ENCODE measurements at places on chromosomes 2 and 18.

DNA sequence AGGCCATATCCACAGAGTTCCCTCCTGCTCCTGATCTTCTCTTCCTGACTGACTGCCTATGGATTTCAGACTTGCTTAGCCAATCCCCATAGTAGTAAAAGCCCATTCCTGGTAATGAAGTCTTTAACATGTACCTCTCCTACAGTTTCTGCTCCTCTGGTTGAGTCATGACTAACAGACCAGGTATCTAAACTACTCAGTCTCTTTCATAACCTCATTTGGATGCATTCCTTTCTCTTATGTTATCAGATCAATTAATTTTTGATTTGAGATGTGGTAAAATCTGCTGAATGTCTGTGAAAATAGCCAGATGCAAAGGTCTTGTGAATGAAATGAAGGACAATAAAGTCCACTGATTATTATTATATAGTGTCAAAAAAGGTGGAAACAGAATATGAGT, 198.0 kb downstream of the NBAS start:
- no peaks in the 10 kb centered on the region for H3K27me3 ChIP-seq
- peak overlapping the region; percentile 98 for H3K27ac ChIP-seq
- peaks cover 17% of the 10 kb centered on the region for H3K36me3 ChIP-seq
- peaks cover 36% of the 10 kb centered on the region for H3K4me1 ChIP-seq
- H3K4me3 ChIP-seq = no peak overlapping the region

GRCh38 chr18:59787998-59788790, 91.0 kb upstream of the CCBE1 start:
- no peaks in the 10 kb centered on the region for H3K27me3 ChIP-seq
- no peak overlapping the region for H3K4me3 ChIP-seq
- H3K36me3 ChIP-seq = no peaks in the 10 kb centered on the region
- H3K4me1 ChIP-seq = peaks cover 14% of the 10 kb centered on the region

- no peaks in the 10 kb centered on the region for H3K27me3 ChIP-seq
- no peak for DNase-seq
- H3K4me3 ChIP-seq = no peak overlapping the region
- no peak overlapping the region for H3K27ac ChIP-seq
- H3K4me1 ChIP-seq = no peaks in the 10 kb centered on the region
Measured at GRCh38 chr2:224613543-224614286, 28.6 kb upstream of the CUL3 start.

DNA sequence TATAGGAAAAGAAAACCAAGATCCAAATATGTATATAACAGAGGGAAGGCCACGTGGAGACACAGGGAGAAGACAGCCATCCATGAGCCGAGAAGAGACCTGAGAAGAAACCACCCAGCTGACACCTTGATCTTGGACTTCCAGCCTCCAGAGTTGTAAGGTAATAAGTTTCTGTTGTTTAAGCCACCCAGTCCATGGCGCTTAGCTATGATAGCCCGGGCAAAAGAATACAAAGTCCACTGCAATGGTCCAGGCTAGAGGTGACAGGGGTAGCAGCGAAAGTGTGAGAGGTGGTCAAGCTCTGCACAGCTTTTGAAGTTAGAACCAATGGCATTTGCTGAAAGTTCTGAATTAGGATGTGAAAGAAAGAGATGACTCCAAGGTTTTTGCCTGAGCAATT, 2.8 kb downstream of the MYOM1 start:
- no peak for DNase-seq
- no peaks in the 10 kb centered on the region for H3K4me1 ChIP-seq
- H3K27ac ChIP-seq = no peak overlapping the region
- no peaks in the 10 kb centered on the region for H3K27me3 ChIP-seq

DNA sequence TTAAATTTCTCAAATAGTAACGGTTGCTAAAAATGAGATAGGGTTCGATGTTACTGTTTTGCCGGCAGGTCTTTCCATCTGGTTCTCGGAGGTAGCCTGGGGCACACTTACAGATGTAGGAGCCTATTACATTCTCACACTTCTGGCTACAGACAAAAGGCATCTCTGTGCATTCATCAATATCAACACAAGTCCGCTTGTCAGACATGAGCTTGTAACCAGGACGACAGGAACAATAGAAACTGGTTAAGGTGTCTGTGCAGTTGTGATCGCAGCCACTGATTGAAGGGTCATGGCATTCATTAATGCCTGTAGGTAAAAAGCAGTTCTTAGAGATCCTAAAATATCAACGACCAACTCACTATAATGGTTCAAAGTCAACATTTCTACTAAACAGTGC, 116.3 kb downstream of the DHRS9 start:
- H3K27me3 ChIP-seq = no peaks in the 10 kb centered on the region
- H3K4me3 ChIP-seq = no peak overlapping the region
- H3K27ac ChIP-seq = no peak overlapping the region
- peaks cover 9% of the 10 kb centered on the region for H3K4me1 ChIP-seq
- H3K36me3 ChIP-seq = no peaks in the 10 kb centered on the region

Data from RWPE2 (cell line).